CD4-positive, alpha-beta T cell treated with Interferon alpha-2 for 1 hour (primary cell): ENCODE measurements at places on chromosomes 5 and 9.
A peak's percentile ranks its signal among the peaks of the same experiment; 100 is the strongest.

DNA sequence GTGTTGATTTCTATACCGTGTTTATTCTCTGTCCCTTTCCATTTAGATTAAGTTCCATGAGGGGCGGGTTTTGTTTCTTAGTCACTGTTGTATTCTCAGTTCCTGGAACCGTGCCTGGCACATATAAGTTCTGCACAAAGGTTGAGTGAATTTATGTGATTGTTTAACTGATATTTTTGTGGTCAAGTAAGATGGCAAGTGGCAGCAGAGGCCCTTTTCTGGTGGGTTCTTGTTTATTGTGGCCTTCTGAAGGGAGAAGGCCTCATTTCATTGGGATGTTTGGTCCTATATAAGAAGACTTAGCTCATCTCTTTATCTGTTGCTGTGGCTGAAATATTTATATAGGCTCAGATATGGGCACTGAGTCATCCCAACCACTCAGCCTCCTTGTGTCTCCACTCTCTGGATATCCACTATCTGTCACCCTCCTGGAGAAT lies 262.5 kb downstream of the PSAT1 start:
- DNase-seq, result no peak

DNA sequence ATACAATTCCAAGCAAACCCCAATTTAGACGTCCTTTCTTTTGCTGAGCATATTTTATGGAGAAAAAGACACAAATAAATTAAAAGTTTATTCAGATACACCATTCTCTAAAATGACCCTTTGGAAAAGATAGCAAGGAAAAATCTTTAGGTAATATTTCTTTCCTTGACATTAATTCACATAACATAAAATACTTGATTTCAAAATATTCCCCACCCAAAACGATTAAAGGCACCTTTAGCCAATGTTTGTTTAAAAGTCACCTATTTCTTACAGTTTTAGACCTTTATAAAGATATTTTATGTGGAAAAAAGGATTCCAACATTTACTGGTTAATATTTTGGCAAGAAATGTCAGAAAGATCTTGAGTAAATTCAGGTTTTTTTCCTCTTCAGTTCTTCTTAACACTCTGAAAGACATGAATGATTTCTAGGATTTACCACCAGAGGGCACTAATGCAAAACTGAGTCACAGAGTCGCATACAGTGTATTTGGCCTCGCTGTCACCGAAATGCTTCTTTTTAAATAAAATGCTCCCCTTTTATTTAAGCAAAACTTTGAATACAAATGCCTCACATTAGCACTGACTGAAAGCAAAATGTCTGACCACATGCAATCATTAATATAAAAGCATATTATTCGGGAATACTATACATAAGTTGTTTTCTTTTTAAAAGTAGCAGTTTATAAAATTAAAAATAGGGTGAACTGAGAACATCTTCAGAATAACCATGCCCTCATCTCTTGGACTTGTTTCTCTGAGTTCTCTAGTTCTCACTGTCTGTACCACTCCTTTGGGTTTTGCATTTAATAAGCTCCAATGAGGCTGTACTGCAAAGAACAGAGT lies 122.5 kb downstream of the SLC1A3 start:
- DNase-seq, result peak; percentile 17

- no peak for DNase-seq
Observed at GRCh38 chr5:154189256-154189818, 1.2 kb upstream of the GALNT10 start.

DNA sequence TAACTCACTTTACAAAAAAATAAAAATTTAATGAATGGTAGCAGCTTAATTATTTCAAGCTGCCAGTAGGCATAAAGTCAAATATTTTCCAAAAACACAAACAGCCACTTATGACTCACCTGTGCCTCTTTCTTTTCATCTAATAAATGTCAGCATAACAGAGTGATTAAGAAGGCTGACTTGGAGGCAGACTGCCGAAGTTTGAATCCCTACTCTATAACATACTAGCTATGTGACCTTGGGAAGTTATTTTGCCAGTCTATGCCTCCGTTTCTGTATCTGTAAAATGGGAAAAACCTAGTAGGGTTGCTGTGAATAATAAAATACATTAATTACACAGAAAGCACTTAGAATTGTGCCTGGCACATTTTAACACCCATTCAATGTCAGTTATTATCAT lies 33.8 kb downstream of the FANCC start:
- no peak for DNase-seq
